ENCODE measurements at places on chromosomes 3 and 15.

DNA sequence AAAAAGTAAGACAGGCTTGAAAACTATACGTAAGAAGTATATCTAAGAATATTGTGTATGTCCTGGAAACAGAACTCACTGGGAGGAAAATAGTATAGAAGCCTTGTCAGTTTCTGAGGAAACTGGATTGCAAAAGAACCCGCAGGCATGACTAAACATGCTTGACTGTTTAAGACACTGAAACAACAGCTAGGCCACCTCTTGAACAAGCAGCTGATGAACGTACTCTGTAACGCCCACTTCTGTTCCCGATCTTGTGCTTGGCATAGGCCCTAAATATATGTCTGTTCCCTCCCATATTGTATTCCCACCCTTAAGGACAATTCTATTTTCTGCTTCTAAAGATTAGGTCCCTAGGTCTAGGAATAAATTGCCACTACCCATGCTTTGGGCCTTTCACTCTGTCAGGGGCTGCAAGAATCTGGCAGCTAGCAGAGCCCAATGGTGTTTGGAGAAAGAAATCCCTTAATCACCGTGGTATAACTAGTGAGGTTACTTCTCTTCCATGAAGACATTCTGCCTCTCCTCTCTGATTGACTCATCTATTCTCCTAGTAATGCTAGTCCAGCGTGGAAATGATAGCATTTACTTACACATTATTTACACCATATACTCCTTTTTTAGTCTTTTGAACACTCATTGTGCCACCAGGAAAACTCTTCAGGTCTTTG is 46.2 kb downstream of the CD200 start:
- DNase-seq: no peak

DNA sequence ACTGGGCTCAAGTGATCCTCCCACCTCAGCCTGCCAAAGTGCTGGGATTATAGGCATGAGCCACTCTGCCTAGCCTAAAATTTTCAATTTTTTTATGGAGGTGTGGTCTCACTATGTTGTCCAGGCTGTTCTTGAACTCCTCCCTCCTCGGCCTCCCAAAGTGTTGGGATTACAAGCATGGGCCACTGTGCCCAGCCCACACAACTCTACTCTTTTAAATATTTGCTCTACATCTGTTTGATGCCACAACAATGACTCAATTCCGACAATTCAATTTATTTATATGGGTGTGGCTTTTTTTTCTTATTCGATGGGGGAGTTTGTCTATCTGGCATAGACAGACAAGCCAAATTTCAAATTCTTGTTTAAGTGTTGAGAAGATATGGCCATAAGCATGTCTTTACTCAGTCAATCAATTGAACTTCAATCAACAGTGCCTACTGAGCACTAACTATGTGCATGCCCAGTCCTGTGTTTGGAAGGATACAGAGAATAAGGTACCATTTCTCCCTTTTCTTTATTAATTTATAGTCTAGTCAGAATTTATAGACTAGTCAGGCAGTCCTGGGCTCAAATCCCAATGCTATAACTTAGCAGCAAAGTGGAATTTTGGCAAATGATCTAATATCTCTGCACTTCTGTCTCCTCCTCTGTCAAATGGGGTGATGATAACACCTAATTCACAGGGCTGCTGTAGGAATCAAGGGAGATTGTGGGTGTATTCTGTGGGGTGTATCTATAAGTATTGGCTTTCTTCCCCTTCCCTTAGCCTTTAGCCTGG is 54.6 kb upstream of the PIAS1 start:
- DNase-seq: no peak

DNA sequence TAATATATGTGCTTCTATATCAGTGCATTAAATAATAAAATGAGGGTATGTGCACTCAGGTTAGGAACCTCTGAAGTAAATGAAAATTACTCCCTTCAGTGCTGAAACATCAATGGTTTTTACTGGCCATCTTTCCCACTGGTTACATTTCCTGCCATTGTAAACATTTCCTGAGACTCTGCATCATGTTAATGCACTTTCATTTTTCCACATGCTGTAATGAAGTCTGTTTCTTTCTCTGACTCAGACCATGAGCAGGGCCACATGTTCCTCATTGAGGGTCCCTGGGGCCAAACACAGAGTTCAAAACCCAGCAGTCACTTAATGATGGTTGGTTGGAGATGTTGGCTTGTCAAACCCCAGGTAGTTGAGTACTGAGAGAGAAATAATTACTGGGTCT is 15.3 kb downstream of the FAM3D start:
- DNase-seq: no peak

DNA sequence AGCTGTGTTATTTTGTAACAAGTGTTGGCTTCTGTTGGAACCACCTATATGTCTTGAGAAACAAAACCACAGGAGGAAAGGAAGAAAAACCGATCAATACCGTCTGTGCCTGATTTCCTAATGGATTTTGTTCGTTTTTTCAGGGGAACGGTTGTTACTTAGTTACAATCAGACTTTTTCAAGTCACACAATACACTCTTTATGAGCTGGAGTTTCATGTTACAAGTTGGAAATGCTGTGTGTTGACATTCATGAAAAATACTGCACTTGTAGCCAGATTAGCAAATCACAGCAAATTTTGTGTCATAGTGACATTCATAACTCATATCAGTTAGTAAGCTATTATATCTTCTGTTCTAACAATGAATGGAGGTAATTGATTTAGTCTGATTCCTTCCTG is 78.9 kb downstream of the SLTM start:
- no peak for DNase-seq

- no peak for DNase-seq
Observed at GRCh38 chr3:129723558-129724324, 117.3 kb upstream of the PLXND1 start.

- no peak for DNase-seq
Observed at GRCh38 chr15:40754574-40754882, 526 bp downstream of the RMDN3 start.

GRCh38 chr15:35657679-35658311 is 111.8 kb upstream of the DPH6 start:
- no peak for DNase-seq

DNA sequence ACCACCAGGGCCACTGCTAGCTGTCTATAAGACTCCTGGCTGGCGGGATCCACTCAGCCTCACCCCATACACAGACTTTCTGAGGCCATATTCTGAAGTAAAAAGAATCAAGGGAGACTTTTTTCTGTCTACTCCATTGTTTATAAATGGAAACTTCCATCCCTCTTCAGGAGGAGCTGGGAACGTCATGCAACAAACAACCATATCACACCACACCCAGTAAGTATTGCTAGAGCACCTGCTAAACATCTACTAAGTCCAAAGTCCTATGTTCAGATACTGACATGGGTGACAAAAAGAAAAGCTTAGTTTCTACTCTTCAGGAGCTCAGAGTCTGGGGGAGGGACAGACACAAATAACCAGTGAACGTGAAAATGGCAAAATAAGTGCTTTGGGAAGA is 324.8 kb upstream of the ONECUT1 start:
- DNase-seq: no peak

DNA sequence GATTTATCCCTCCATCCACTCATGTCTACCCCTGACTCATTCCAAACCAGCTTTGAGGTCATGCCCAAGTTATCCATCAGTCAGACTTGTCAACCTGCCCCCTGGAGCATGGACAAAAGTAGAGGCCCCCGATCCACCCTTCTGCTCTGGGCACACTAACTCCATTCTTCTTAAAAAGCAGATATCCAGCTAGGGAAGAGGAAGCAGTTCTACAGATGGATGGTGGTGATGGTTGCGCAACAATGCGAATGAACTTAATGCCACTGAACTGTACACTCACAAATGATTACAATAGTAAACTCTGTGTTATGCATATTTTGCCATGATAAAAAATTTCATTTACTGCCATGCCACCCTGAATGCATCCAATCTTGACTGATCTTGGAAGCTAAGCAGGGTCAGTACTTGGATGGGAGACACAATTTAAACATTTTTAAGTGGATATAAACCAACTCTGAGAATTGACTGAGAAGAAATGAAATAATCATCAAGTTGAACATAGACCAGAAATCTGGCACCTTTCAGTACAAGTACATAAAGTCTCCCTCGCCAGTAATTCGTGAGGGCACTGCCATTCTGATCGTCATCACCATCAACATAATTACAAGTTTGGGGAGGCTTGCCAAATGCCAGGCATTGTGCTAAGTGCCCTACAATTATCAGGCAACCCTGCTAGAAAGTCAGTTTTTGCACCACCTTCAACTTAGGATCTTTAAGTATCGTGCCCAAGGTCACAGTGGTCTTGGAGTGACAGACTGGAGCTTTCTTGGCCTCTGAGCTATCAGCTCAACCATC is 124.8 kb downstream of the ATP10A start:
- no peak for DNase-seq

DNA sequence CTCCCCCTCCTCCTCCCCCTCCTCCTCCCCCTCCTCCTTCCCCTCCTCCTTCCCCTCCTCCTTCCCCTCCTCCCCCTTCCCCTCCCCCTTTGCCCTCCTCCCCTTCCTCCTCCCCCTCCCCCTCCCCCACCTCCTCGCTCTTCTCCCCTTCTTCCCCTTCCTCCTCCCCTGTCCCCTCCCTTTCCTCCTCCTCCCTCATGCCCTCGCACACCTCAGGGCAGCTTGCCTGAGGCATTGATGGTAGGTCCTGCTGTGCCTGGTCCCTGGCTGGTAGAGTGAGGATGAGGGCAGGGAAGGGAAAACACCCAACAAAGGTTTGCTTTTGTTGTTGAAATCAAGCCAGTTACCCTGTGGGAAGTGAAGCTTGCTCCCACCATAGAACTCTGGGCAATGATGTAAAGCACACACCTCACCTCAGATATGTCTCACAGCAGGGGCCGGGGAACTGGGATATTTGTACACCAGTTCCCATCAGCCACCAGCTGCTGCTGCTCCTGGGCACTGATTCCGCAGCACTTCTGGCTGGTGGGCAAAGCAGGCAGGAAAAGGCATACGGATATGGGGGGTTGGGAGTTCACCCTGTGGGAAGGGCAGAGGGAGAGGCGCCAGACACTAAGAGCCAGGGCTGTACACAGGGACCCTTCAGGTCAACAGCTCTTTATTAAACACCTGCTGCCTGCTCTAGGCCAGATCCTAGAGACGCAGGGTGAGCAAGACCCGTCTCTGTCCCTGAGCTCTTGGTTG is 13.8 kb downstream of the ISG20 start:
- DNase-seq: no peak

GRCh38 chr3:76585794-76586392 is 454.0 kb upstream of the ROBO2 start:
- DNase-seq: no peak

DNA sequence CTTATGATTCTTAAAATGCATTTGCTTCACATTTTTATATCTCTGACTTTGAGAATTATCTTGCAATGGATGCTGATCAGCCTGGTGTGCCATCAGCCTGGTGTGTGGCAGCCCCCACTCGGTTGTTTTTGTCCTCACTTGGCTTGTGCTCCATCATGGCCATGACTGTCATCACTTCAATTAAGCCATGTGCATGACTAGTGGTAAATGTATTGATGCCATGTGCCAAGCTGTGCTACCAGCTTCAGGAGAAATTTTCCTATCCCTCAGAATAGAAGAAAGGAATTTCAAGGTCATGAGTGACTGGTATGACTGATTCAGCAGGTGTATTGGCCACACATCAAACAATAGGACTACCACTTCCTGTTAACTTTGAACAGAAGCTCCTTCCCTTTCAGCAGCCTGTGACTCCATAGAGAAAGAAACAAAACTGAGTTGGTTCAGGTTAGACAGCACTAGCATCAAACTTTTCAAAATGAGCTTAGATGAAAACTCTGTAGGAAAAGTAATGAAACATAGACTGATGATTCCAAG is 251.7 kb downstream of the GRM7 start:
- DNase-seq: no peak

DNA sequence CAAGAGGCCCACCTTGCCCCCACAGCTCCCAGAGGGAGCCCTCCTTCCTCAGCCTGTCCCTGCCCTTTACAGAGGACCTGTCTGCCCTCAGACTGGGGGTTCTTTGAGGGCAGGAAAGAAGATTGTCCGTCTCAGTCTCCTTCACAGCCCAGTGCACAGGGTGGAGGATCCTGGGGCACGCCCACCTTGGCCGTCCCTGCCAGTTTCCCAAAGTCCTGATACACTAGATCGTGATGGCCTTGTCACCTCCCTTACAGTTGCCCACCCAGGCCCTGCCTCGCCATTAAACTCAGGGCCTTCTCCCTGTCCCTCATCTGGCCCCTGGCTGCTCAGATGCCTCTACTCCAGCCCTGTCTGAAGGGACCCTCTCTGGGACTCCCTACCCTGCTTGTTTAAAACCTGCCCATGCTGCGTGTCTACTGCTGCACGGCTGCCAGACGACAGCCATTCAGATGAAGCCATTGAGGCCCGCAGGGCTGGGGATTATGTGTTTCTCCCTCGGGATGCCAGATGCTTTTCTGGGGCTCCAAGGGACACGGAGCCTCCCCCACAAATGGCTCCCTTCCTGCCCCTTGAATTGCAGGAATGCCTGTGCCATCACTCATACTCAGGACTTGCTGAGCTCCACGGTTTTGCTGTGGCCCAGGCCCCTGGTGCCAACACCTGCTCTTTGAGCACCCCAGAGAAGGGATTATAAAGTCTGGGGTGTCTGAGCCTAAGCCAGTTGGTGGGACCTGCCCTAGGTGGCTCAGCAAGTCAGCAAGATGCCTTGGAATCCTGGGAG is 27.8 kb downstream of the ACSBG1 start:
- DNase-seq: no peak

DNA sequence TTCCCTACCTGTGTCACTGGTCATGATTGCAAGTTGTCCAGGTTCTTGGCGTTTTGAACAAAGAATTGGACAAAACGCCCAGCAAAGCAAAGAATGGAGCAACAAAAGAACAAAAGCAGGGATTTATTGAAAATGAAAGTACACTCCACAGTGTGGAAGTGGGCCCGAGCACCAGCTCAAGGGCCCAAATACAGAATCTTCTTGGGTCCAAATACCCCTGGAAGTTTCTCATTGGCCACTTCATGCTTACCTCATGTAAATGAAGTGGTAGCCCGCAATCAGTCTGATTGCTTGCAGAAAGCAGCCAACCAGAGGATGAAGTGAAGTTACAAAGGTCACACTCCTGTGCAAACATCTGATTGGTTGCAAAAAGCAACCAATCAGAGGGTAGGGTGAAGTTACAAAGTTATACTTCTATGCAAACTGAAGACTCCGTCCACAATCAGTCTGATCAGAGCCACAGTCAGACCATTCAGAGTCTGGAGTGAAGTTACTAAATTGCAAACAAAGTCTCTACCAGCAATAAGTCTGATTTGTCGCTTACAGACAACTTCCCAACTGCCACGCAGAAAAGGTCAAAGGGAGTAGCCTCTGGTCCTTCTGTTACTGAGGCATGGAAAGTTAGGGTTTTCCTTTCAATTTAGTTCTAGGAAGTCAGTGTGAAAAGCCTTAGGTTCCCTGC is 8.3 kb upstream of the TM4SF1 start:
- no peak for DNase-seq

DNA sequence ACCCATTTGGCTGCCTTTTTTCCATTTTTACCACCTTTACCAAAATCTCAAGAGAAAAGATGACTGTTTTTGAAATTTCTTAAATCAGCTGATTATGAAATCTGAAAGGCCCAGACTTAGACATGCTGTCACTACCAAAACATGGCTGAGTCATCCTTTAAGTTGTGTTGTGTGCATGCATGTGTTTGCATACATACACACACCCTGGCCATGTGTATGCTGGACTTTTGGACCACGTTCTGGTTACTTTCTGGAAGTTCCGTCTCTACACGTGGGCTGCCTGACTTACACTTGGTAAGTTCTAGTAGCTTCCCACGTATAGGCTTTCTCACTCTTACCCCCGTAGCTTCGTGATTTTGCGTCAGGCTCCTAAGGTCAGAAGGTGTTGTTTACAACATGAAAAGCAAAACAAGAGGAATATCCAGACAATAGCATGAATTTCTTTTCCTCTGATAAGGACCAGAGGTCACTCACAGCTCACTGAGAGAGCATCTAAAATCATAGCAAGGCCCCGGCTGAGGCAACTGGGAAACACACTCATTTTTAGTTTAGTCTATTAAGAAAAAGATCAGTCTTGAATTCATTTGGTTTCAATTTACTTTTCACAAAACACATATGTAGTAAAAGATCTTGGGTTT is 62.4 kb downstream of the COL8A1 start:
- no peak for DNase-seq
